ENCODE measurements at places on chromosomes 13 and 19.
A peak's percentile ranks its signal among the peaks of the same experiment; 100 is the strongest.

DNA sequence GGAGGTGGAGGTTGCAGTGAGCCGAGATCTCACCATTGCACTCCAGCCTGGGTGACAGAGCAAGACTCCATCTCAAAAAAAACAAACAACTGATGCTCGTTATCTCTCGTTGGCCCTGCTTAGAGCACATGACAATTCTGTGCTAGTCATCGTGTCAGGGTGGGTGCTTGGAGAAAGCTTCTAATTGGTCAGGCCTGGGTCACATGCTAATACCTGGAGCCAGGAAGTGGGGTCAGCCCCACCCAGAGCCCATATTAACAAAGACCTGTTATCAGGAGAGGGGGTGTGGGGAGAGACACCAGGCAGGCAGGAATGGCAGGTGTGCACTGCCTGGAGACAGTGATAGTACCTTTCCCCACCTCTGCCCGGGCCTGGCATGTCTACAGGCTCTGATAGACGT, 84.9 kb downstream of the DPF1 start:
- no peak for DNase-seq

DNA sequence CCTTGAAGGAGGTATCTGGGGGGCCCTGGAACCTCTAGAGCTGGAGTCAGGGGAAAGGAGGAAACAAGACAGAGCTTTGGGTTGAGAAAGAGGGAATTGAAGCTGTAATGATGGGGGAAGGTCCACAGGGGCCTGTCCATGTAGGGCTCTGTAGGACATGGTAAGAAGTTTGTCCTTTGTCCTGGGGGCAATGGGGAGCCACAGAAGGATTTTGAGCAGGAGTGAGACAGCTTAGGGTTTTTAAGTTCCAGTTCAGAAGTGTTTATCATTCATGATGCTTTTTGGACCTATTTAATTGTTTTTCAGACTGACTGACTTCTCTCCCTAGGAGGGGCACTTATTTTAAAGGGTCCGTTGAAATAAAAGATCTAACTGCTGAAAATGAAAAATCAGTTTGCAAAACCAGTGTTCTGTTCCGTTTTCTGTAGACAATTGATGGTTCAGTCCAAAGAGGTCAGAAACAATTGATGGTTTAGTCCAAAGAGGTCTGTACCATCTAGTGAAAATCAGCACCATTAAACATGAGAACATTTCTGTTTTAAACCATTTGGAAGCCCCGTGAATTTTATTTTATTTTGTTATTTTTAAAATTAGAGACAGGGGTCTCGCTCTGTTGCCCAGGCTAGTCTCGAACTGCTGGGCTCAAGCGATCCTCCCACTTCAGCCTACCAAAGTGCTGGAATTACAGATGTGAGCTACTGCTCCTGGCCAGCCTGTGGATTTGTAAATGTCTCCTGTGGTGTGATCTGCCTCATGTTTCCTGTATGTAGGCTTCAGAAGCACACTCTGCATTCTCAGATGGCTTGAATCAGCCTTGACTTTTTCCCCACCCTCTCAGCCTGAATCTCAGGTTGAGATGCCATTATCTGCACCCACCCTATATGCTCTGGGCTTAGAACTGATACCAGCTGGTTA, 8.4 kb downstream of the PLD3 start:
- DNase-seq, result no peak

- no peak for DNase-seq
Observed at GRCh38 chr19:50833117-50833801, at the start of gene KLK15. Gene KLK15, minus strand, starts transcription at chr19:50833574. Its CDS starts 2,082 bp downstream, at chr19:50831492.

DNA sequence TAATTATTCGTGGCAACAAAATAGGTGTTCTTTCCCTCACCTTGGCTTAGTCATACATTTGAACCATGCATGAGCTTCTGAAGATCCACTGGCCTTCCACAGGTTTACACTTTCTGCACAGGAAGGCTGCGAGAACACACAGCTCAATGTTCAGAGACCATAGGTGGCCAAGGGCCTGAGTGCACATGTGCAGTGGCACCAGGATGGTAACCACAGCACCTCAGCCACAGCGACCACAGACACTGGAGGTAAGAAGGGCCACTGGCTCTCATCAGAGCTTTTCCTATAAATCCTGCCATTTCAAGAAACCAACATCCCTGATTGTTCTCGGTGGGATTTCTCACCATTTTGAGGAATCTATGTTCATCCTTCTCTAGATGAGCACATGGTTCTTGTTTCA, 1.6 kb downstream of the DCLK1 start:
- no peak for DNase-seq

- DNase-seq, result peak; percentile 53
Observed at GRCh38 chr13:49791711-49792549, 552 bp downstream of the KPNA3 start.

DNA sequence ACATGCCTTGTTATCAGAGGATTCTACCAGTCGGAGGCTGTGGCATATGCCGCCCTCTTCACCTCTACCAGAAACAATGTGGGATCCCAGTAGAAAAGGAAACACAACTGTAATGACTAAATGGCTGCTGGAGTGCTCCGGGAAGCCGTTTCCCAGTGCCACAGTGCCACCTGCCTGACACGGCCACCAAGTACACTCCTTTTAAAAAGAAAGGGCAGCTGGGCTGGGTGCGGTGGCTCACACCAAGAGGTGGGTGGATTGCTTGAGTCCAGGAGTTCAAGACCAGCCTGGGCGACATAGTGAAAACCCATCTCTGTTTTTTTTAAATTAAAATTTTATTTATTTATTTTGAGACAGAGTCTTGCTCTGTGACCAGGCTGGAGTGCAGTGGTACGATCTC, 67.3 kb downstream of the TRPM4 start:
- no peak for DNase-seq

DNA sequence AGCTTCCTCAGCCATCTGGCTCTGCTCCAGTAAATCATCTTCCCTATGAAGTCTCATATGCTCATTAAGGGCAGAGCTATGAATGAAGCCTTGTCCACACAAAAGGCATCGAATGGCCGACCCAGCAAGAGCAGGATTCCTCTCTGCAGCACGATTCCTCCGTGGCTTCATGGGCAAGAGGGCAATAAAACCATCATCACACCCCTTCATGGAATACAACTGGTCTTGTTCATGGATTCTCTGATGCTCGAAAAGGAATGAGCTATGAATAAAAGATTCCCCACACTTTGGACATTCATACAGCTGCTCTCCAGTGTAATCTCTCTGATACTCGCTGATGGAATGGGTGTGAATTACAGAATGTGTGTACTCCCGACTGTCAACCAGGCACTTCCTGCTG, 25.9 kb downstream of the PEG3 start:
- DNase-seq, result no peak

- DNase-seq, result no peak
Observed at GRCh38 chr19:40521276-40521675, 54.5 kb downstream of the SPTBN4 start.

- DNase-seq, result no peak
Observed at GRCh38 chr19:14683439-14683838, 6.4 kb upstream of the ZNF333 start.

GRCh38 chr19:29547981-29548380, 22.2 kb downstream of the VSTM2B start:
- no peak for DNase-seq

- no peak for DNase-seq
Observed at GRCh38 chr19:33468361-33469170, 53.0 kb downstream of the PEPD start.

GRCh38 chr13:107192289-107192688, 624.4 kb upstream of the ARGLU1 start:
- DNase-seq, result no peak

DNA sequence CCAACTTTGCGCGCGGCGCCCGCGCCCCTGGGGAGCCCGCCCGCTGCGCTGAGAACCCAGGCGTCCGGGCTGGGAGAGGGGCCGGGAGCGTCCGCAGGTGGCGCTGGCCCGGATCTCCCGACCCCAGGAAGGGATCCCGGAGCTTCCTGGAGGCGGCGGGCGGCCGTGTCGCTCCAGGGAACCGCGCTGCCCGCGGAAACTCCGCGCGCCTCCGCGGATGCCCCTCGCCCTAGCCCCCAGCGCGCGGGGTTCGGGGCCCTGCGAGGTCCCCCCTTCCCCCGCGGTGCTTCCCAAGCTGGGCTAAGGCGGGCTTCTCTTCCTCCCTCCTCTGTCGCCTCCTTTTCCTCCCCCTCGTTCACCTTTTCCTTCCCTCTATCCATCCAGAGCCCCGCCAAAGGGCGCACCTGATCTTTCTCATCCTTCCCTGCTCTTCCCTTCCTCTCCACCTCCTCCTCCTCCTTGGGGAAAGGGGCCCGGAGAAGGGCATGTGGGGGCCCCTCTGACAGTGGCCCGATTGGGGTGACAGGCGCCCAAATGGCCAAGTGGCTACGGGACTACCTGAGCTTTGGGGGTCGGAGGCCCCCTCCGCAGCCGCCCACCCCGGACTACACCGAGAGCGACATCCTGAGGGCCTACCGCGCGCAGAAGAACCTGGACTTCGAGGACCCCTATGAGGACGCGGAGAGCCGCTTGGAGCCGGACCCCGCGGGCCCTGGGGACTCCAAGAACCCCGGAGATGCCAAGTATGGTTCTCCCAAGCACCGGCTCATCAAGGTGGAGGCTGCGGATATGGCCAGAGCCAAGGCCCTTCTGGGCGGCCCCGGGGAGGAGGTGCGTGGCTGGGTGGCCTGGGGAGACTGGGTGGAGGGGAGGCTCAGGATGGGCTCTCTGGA, 710 bp downstream of the SHD start:
- no peak for DNase-seq

DNA sequence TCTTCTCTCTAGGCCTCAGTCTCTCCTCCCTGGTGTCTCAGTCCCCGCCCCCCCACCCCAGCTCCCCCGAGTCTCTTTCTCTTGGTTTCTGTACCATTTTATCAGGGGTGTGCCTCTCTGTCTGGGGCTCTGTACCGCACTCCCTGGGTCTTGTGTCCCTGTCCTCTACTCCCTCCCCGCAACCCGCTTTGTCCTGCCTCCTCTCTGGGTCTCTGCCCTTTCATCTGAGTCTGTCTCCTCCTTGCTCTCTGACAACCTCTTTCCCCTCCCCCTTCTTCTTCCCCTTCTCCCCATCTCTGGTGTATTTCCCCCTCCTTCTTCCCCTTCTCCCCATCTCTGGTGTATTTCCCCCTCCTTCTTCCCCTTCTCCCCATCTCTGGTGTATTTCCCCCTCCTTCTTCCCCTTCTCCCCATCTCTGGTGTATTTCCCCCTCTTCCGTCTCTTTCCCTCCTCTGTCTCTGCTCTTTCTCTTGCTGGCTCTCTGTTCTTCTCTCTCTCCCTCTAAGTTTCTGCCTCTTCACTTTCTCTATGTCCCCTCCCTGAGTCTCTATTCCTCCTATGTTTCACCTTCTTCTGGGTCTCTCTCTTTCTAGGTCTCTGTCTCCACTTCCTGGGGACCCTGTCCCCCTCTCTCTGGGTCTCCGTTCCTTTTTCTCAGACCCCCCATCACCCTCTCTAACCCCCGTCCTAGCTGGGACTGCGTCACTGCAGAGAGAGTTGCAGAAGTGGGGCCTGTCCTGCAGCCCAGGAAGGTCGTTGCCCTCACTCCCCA, 2.2 kb upstream of the KCNC3 start:
- no peak for DNase-seq
